A549 (cell line): ENCODE measurements at places on chromosomes 13 and 19.

DNA sequence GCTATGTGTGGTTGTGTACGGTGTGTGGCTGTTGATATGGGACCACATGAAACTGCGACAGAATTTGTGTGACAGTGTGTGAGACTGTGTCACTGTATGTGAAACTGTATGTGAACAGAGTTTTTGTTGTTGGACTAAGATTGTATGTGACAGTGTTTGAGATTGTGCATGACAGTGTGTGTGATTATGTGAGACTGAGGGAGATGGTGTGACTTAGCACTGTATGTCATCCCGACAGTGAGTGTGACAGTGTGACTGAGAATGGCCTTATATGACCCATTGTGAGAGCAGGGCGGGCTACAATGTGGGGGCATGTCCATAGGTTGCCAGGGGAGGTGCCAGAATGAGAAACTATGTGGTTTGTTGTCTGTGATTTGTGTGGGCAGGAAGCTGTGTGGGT is 930 bp downstream of the ZNF583 start:
- DNase-seq = no peak

DNA sequence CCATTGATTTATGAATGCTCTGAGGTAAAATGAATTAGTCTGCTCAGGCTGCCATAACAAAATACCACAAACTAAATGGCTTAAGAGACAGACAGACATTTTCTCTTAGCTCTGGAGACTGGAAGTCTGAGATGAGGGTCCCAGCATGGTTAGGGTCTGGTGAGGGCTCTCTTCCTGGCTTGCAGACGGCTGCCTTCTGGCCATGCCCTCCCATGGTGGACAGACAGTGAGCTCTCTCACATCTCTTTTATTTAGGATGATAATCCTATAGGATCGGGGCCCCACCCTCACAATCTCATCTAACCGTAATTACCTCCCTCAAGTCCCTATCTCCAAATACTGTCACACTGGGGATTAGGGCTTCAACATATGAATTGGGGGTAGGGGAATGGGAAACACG is 47.1 kb downstream of the HSPH1 start:
- DNase-seq = no peak

DNA sequence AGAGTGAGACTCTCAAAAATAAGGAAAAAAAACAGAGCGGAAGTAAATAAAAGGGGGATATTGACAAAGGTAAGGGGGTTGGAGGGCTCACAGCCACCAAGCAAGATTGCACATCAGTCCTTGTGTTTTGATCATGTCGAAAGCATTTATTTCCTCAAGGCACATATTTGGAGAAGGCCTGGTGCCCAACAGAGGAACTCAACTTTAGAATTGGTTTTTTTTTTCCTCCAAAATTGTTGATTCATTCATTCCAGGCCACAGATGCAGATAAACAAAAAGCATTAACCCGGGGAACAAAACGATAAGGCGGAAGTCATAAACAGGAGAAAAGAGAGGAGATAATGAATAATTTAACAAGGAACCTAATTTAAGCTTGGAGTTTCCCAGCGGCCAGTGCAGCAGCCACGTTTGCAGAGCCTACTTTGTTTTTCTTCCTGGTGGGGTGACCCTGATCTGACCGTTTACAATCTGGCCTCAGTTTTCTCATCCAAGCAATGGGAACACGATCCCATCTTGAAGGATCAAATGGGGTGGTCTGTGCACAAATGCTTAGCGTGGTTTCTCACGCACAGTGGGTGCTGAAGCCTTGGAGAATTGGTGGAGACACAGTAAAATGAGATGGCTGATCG is 2.1 kb upstream of the PTPRS start:
- no peak for DNase-seq

DNA sequence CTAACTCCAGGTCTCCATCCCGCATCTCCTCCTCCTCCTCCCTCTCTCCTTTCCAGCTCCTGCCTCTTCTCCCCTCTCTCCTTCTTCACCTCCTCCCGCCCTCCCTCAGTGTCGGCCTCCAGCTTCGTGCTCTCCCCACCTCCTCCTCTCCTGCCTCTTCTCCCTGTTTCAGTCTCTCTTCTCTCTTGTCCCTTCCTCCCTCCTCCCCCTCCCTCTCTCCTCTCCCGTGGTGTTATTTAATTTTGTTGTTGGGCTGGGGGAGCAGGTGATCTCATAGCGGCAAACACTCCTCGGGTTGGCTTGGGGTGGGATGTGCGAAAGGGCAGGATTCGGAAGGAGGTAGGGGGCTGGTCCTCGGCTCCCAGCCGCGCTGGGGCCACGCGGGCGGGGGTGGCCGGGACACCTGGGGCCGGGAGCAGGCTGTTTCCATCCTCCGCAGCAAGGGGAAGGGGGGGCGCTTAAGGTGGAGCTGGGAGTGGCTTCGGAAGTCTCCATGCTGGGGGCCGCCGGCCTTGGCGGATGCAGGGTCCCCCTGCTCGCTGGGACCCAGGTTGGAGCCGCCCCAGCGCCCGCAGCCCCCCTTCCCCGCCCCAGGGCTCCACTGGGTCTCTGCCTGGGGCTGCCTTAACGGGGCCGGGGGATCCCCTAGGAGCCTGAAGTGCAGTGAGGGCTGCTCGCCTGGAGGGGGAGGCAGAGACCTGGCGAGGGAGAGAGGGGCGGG is at the start of gene CA11:
CA11 (minus strand) TSS at position 187 of the 721 bp plus-strand sequence. CDS start 555 bp downstream, outside the sequence.
- peak; percentile 91 for DNase-seq

GRCh38 chr13:84641491-84641890 is 759.2 kb upstream of the SLITRK1 start:
- no peak for DNase-seq

DNA sequence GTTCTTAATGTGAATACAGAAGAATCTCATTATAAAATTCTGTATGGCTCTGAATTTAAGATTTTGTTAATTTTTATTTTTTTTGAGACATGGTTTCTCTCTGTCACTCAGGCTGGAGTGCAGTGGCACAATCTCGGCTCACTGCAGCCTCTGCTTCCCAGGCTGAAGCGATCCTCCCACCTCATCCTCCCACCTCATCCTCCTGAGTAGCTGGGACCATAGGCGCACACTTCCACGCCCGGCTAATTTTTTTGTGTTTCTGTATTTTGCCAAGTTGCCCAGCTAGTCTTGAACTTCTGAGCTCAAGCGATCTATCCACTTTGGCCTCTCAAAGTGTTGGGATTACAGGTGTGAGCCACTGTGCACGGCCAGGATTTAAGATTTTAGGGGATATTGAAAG is 14.3 kb downstream of the CYP2A7 start:
- no peak for DNase-seq

- no peak for DNase-seq
Observed at GRCh38 chr13:52012512-52012836, 276 bp downstream of the ALG11 start.

DNA sequence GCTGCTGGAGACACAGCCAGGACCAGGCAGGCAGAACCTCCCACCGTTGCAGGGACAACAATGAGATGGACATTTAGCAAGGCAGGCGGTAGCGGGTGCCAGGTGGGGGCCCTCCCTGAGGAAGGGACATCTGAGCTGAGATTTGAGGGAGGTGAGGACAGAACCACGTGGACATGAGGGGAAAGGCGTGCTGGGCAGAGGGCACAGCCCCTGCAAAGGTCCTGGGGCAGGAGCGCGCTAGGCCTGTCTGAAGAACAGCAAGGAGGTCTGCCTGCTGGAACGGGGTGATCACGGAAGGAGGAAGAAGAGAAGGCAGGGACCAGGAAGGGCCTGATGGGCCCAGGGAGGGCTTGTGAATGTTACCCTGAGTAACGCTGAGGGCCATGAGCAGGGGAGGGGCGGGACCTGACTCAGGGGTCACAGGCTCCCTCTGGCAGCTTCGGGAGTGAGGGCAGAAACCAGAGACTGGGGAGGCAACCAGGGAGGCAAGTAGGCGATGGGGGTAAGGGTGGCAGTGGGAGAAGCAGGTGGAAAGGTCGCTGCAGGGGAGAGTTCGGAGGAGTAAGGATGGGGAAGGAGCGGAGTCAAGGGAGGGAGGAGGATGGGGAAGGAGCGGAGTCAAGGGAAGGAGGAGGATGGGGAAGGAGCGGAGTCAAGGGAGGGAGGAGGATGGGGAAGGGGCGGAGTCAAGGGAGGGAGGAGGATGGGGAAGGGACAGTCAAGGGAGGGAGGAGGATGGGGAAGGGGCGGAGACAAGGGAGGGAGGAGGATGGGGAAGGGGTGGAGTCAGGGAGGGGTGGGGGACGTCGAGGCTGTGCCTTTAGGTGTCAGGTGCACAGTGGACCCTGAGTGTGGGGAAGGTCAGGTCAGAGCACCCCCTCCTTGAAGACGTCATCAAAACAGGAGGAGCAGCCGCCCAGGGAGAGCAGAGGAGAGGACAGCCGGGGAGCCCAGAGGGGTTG is 15.7 kb upstream of the B3GNT3 start:
- DNase-seq = peak; percentile 90

DNA sequence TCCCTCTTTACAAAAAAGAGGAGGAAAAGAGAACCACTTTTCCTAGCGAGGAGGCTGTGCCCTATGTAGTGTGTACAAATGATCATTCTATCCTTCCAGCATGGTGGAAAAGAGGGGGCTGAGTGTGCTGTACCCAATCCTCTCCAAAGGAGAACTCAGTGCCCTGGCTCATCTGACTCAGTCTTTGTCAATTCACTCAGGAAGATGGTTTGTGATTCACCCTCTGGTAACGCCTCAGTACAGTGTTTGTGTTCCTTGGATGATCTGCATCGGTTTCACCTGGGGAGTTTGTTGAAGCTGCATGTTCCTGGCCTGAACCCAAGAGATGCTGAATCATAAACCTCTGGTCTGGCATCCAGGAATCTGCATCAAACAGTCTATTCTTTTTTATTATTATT is 18.3 kb upstream of the ENOX1 start:
- DNase-seq = peak; percentile 78

- no peak for DNase-seq
Observed at GRCh38 chr13:24925318-24926231, 161.6 kb downstream of the RNF17 start.

DNA sequence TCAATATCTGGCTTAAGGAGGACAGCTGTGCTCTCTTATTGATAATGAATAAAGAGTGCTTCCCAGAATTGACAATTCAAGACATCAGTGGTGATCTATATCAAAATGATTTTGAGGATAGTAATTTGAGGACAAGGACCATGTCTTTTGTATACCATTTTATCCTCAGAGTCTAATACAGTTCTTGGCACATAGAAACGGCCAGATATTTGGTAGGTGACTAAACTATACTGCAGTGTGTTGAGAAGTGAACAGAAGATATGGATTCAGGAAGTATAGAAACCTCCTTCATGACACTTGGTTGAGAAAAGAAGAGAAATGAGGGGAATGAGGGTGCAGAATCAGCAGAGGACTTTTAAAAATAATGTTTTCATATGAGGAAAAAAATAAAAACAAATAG is 16.1 kb upstream of the LMO7 start:
- no peak for DNase-seq

DNA sequence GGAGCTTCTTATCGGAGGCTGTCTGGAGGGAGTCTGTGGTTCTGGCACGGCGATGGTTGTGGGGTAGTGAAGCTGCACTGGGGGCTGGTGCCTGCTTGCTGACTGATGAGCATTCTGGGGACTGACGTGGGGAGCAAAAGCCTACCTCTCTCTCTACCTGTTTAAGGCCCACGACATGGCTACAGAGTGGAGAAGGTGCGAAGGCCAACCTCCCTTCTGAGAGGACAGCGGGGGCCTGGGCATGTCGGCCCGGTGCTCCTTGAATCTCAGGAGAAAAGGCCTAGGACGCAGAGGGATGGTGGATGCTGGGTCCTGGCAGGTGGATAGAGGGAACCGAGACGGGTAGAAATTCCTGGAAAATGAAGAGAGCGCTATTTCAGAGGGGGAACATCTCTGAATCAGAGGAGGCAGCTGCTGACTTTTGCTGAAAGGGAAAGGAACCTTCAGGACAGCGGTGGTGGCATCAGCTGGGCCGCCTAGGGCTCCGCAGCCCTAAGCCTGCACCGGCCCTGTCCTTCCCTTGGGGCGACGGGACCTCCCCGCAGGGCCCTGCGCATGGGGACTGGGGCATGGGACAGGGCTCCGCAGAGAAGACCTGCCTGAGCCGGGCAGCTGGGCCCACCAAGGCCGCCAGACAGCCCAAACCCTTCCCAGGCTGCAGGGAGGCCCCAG is 35.0 kb upstream of the MEDAG start:
- no peak for DNase-seq

- DNase-seq = peak; percentile 24
Observed at GRCh38 chr19:13100841-13101589, 1.6 kb downstream of the LYL1 start.

- DNase-seq = no peak
Observed at GRCh38 chr19:55720801-55721200, 17.4 kb downstream of the NLRP9 start.

DNA sequence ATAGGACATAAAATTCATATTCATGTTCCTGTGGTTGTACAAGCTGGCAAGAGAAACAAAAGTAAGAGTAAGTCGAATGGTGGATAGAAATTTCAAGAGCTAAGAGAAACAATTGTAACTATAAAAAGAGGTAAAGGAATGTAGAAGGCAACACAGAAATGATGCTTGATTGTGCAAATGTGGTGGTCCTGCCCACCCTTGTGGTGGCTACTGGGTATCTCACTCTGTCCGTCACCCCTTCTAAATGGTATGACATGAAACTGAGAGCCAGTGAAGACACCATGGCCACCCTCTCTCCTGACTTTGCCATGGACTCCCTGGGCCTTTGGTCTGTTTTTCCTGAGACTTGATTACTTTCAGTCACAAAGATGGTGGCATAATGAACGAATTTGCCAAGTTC is 925.9 kb upstream of the SLITRK6 start:
- no peak for DNase-seq

- no peak for DNase-seq
Observed at GRCh38 chr13:22497991-22498780, 682.6 kb upstream of the SGCG start.

DNA sequence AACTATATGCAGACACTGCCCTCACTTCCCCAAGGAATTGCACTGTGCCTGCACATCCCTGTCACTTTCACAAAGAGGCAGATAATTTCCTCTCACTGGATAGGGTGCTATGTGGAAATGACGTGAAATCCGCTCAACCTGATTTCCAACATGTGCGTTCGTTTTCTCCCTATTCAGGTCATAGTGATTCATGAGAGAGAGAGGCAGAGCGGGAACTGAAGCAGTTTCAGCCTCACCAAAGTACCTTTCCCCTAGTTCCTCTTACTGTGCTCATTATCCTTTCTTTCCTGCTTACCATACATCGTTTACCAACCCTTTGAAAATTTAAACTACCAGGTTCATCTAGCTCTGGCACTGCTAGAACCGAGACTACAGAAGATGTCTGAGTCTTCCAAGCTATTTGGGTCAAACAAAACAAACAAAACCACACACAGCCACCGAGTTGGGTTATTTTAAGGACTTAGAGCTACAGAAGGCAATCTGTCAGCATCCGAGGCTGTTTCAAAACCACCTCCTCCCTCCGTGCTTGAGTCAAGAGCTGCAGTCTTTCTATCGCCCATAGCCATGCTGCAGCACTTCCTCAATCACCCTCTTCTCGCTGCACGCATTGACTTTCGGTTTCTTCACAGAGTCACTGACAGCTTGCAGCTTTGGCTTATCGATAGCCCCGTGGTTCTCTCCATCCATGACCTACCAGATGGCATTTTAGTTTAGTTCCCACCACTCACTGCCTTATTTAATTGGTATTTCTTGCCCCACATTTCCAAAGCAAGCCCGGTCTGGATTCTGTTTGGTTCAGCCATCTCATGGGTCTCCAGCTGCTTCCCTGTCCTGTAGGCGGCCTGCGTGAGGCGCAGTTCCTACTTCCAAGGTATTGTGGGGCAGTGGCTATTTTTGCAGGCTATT is 1395.8 kb downstream of the EFNB2 start:
- DNase-seq = peak; percentile 52
